ENCODE measurements at places on chromosomes 2 and 18. TPM values are rescaled to one million over a fixed set of nuclear protein-coding genes. Genes with fewer than 3 reads are reported as not detected.

DNA sequence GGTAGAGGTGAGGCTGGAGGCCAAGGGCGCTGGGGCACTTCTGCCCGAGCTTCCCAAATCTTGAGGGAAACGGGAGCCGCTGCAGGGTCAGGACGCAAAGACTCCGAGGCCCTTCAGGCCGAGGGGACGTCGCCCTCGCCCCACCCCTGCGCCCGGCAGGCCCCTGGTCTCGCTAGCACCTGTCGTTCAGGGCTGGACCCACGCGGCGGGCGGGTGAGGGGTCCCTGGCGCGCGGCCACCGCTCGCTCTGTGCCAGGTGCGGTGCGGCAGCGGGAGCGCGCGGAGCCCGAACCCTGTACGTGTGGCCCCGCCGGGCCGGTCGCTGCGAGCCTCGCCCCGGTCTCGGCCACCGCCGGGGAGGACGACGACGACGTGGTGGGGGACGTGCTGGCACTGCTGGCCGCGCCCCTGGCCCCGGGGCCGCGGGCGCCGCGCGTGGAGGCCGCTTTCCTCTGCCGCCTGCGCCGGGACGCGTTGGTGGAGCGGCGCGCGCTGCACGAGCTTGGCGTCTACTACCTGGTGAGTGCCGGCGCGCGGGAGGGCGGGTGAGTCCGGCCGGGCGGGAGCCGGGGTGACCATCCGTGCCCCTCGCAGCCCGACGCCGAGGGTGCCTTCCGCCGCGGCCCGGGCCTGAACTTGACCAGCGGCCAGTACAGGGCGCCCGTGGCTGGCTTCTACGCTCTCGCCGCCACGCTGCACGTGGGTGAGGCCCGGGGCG lies 4.9 kb downstream of the ERFE start:
- DNase-seq, result no peak

DNA sequence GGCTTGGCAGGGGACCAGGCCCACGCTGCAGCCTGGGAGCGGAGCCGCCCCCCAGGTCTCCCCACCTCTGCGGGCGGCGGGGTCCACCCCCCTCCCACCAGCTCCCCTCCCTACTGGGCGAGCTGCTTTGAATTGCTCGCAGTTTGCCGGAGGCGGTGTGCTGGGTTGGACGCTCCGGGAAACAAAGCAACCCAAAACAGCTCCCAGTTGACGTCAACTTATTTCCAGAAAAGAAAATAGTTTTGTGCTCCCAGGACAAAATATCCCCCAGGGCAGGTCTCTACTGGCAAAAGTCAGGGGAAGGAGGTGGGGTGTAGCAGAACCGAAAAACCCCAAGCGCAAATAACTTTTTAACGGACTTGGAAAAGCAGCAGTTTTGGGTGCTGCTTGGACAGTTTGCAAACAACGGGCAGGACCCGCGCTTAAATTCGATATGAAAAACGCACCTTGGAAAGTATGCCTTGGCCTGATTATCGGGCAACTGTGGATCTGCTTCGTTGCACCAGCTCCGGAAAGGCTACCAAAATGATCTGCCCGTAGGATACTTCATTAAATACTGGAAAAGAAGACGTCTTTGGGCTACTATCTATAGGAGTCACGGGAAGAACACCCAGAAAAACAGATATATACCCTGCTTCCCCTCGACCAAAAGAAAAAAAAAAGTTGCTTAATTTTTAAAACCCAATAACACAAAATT lies 2.8 kb upstream of the KCTD1 start:
- peak; percentile 82 for DNase-seq

DNA sequence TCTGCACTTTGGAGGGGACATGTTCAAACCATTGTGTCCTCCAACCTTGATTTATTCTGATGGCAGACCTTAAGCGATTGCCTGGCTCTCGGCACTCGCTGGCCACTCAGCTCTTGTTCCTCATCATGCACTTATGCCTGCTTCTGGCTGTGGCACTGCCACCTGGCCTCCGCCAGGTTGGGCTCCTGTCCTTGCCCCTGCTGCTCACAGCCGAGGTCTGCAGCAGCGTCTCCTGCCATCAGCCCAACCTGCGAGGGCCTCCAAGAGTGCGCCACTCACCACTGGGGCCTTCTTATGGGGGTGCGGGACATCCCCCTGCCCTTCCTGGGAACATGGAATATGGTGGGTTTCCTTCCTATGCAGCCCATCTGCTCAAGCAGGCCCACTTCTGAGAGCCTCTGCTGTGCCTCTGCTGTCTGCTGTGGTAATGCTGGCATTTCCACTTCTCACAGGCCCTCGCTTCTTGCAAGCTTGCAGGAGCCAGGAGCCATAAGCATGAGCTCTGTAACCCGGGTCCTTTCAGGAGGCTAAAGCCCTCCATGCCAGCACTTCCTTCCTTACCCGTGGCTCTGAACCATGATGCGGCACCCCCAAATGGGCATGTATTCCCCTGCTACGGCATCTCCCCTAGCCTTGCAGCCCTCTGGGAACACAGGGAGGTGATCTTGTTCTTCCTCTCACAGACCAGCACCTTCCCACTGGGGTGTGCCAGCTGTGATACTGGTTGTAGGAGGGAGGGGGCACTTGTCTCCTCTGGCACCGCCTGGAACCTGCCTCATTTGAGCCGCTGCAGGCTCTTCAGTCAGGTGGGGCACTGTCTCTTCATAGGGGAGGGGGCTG lies 58.6 kb upstream of the HS6ST1 start:
- no peak for DNase-seq

- DNase-seq, result no peak
These were observed 439.1 kb downstream of the TGIF1 start for GRCh38 chr18:3889121-3889520.

DNA sequence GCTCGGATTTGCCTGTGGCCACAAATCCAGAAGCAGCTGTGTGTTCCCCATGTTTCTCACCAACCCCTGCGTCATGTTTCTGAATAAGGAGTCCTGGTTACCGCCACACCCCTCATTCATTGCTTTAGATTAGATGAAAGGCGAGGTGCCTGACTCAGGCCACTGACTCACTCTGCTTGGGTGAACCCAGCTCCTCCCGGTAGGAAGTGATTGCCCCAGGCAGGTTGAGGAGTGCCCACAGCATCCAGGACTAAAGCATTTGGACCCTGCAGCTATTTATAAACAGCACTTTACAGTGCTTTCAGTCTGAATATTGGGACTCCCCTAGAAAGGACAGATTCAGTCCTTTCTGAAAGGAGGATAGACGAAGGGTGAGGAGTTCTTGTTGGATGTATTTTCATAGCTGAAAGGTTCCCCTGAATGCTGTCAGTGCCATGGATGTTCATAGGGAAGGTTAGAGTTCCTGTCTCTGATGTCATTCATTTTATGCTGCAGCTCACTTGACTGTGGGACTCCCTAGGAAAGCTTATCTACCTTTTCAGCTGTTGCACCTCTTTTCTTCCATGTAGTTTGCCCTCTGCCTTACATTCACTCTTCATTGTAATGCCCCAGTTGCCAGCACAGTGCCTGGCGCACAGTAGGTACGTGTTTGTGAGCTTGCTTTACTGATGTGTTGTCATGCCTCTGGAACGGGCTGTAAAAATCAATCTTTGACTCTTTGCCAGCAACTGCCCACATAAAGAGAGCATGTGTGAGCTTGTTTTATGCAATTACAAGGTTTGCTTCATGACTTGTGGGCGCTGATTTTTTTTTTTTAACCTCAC lies 14.9 kb downstream of the ITGA6 start:
- peak; percentile 99 for DNase-seq

- DNase-seq, result no peak
These were observed 23.7 kb upstream of the MMADHC start for GRCh38 chr2:149611100-149611820.

DNA sequence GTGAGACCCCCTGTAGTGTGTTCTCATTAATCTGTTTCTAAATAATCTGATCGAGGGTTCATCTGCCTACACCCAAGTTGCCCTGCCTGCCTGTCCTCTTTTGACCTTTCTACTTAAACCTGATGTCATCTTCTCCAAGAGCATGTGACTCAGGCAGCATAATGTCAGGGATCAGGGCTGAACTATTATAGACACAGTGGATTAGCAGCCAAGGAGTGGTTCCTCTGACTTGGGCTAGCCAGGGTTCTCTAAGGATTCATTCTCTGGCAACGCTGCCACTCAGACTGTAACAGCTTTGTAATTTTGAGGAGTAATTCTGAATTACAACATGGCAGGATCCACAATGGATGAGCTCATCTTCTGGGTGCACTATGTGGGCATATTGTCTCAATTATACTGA lies 124.0 kb downstream of the MDH1 start:
- DNase-seq, result no peak

DNA sequence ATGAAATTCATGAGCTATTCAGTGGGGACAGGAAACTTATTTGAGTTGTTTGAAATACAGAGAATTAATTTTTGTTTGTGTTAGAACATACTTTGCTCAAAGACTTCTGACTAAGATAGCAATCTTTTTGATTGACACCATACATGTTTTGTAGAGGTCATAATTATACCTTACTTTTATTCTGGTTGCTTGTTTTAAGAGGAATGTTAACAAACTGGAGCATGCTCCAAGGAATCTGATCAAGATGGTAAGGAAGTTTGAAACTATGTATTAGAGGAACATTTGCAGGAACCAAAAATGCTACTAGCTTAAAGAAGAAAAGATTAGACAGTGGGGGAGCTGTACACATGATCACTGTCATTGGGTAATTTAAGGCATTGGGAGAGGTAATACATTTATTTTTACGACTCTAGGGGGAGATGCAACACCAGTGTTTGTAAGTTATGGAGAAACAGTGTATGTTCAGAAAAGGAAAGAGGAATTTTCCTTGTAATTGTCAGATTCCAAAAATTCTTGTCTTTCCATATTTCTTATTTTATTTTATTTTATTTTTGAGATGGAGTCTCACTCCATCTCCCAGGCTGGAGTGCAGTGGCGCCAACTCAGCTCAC lies 8.0 kb downstream of the AGFG1 start:
- peak; percentile 63 for DNase-seq

GRCh38 chr2:133837441-133838094 lies 269.3 kb upstream of the NCKAP5 start:
- DNase-seq, result peak; percentile 14

DNA sequence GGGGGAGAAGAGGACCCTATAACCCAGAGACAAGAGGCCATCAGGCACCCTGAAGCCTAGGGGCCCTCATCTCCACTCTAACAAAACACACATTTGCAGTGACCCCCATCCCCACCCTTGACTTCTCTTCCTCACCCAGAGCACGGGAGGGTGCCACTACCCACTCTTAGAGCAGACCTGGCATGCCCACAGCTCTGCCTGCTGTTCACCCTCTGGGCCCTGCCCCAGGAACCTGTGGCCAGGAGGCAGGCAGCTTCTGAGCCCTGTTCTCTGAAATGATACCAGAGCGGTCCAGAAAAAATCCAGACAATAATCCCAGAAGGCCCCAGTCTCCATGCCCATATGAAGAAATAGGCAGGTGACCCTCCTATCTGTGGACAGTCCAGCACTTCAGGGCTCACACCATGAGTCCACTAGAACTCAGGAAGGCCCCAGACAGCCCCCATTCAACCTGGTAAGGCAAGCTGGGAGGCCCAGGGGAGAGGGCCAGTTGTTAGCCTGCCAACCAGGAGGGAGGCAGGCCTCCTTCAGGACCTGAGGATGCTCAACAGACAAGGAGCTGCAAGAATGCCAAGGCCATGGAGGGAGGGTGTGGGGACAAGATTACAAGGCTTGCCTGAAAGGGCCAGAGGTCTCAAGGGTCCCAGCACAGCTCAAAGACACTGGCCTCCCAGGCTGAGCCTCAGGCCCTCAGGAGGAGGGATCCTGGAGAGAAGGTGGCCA lies 75.0 kb downstream of the TNS1 start:
- no peak for DNase-seq

DNA sequence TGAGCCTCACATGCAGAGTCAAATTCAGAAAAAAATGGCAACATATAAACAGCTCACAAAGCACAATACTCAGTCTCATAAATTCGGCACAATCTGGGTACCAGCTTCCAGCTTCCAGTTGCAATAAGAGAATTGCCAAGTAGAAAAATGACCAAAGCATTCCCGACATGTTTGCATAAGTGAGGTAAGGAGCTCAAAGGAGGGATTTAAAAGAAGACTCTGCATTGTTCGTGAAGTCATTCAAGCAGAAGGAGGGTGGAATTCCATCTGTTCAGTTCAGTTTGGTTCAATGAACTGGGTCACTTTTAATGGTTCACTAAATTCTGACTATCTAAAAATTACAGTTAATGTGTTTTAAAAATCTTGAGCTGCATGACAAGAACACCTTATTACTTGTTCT lies 106.7 kb upstream of the KLHL14 start:
- no peak for DNase-seq

- no peak for DNase-seq
These were observed 588.4 kb downstream of the SLC4A3 start for GRCh38 chr2:220215785-220216184.

DNA sequence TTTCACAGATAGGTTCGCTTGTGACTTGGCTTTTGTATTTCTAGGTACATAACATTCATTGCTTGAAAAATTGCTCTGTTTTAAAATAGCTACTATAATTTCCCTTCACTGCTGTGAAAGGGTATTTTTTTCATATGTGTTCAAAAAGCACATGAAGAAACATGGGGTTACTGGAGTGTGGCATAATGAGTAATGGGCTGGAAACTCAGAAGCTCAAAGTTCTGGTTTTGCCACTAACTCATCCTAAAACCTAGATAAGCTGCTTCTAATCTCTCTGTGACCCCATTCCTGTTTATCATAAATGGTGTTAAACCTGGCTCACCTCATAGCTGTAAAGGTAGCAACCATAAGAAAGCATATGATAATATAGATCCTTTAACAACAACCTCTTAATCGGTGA lies 319.3 kb downstream of the PTPRM start:
- no peak for DNase-seq

DNA sequence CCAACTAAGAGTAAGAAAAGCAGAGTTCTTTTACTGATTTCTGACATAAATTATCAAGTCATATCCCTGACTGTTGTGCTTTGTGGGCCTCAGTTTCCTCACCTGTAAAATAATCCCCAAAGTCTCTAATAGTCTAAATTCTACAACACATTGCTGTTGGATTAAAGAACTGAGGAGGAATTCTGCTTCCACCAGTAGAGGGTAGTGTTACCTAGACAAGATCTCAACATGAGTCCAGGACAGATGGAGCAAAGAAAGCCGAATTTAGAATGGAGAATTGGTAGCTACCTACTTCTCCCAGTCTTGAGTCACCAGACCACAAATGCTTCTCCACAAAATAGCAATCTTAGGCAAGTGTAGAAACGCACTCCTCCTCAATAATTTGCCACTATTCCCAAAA lies 462.5 kb upstream of the FSHR start:
- peak; percentile 56 for DNase-seq

DNA sequence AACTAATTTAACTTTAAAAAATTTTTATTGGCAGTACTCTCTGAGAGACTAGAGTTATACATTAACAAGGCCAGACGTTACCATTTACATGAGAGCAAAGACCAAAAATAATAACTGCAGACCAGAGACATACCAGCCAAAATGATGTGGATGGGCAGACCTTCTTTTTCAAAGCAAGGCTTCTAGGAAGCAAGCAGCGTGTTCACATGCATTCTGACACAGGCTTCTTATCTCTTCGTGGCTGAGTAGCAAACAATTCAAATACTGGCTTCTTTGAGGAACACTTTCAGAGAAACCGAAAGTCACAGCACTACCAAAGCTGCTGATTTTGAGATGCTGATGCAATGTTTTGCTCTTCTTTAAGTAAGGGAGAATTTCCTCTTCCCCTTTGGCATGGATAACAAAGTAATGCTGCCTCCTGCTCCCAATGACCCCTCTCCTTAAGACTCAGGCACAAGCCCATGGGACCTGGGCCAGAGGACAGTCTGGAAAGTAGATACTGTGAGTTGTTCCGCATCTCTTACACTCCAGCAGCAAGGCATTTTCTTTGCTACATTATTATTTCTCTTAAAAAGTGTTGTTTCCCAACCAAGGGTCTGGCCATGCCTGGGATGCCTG lies 181.9 kb downstream of the MREG start:
- no peak for DNase-seq

Gene VIT
- not detected for total RNA-seq

Gene UGT1A6
- total RNA-seq, result not detected

Gene SP100
- 56.9 TPM for total RNA-seq

Gene SLC39A6
- total RNA-seq, result 49.7 TPM

Gene CHRND
- total RNA-seq, result not detected
